ENCODE measurements at places on chromosomes 2 and 18.
A peak's percentile ranks its signal among the peaks of the same experiment; 100 is the strongest.

GRCh38 chr2:173751245-173751975 lies 213.8 kb downstream of the SP3 start:
- no peak for DNase-seq

GRCh38 chr2:27291865-27292264 lies 9.6 kb downstream of the TRIM54 start:
- no peak for DNase-seq

- no peak for DNase-seq
Measured at GRCh38 chr2:42199626-42200025, 30.5 kb downstream of the EML4 start.

- no peak for DNase-seq
Measured at GRCh38 chr2:1772471-1773267, 28.4 kb upstream of the PXDN start.

DNA sequence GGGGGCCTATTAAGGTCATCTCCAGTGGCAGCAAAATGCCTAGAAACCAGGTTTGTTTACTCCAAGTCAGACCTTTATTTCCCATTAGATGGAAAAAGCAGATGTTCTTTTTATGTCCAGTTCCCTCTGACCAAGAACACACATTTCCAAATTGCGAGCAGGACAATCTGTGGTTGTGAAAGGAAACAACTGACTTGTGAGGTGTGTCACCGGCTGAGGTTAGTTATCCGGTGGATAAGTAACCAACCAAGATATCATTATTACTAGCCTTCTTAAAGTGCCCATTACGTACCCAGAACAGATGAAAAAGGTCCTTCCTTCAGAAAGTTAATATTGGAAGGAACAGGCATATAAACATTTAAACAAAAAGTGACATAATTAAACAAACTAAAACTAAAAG lies 112.9 kb downstream of the THADA start:
- no peak for DNase-seq

DNA sequence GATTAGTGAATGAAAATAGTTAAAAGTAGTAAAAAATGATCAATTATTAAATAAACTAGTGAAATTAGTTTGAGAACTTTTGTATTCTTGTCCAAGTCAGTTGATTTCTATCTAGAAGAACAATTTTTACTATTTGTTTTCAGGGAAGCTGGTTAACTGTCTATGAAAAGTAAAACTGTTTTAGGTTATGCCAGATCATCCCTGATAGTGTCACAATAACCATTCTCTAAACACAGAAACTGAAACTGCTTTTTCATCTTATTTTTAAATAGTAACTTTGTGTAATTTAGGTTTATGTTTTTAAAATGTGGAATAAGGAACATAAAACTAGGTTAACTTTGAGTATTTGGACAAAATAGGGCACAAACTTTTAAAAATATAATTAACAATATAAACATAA lies 1087.2 kb downstream of the DPP10 start:
- no peak for DNase-seq

GRCh38 chr2:178819147-178819875 lies 12.1 kb upstream of the TTN start:
- DNase-seq: no peak

DNA sequence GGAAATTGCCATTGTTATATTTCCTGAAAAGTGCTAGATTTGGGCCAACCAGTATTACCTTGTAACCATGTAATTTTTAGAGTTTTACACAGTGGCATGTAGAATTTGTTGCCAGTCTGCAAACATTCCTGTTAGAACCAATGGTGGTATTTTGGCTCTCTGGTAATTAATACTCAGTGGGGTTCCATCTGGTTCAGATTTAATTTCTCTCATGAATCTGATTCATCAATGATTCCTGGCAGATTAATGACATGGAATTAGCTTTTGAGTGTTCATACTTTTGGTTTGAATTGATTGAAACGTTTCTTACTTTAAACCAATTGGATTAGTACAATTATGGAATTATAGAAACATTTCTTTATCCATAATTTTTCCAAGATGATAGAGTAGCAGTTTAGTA lies 93.2 kb downstream of the MC4R start:
- DNase-seq: no peak

GRCh38 chr2:99878581-99879350 lies 263.6 kb downstream of the AFF3 start:
- no peak for DNase-seq

DNA sequence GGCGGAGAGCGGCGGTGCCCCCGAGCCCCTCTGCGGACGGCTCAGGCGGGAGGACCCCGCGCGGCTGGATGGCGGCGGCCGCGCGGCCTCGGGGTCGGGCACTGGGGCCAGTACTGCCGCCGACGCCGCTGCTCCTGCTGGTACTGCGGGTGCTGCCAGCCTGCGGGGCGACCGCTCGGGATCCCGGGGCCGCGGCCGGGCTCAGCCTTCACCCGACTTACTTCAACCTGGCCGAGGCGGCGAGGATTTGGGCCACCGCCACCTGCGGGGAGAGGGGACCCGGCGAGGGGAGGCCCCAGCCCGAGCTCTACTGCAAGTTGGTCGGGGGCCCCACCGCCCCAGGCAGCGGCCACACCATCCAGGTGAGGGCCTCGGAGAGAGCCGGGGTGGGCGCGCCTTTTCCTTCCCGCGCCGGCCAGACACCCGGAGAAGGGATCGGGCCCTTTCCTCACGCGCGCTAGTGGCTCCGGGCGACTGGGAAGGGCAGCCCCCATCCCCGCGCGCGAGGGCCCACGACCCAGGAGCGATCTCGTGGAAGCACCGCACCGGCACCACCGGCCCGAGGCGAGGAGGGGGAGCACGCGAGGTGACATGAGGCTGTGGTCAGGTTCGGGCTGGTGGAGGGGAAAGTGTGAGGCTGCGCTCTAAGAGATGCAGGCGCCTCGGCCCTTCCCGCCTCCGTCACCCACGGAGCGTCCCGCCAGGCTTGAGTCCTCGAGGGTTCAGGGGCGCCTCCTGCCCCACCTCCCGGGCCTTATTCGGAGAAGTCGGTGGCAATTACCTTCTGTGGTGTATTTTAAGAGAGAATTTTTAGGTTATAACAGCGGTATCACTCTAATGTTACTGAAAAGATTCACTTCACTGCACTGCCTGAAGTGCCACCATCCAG lies 607 bp downstream of the LAMA3 start:
- no peak for DNase-seq

- DNase-seq: no peak
Measured at GRCh38 chr2:152708742-152709141, 8.5 kb downstream of the PRPF40A start.

DNA sequence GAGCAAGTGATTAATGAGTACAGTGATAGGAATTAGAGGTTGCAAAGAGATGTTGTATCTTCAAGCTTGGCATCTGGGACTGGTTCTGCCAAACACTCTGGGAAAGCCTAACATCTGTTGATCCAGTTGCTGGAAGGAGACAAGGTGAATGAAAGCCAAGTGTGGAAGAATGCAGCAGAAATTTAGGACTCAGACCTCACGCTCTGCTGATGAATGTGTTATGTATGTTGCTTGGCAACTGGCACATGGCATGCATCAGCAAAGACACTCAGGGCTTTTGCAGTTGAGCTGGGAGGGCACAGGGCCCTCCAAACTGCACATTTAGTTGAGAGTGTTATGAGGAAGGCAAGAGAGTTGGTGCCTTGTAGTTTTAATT lies 105.5 kb downstream of the COLEC12 start:
- DNase-seq: peak; percentile 8

DNA sequence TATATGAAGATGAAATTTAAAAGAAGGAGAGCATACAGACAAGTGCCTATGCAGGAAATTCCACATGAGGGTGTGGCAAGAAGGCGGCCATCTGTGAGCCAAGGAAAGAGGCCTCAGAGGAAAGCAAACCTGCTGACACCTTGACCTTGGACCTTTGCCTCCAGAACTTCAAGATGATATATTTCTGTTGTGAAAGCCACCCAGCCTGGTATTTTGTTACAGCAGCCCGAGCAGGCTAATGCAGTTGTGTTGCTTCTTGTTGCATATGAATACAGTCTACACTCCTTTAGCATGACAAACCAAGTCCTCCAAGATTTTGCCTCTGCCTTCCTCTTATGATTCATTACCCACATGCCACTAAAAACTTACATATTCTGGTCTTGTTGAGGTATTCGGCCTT lies 374.8 kb upstream of the TRIB2 start:
- no peak for DNase-seq

DNA sequence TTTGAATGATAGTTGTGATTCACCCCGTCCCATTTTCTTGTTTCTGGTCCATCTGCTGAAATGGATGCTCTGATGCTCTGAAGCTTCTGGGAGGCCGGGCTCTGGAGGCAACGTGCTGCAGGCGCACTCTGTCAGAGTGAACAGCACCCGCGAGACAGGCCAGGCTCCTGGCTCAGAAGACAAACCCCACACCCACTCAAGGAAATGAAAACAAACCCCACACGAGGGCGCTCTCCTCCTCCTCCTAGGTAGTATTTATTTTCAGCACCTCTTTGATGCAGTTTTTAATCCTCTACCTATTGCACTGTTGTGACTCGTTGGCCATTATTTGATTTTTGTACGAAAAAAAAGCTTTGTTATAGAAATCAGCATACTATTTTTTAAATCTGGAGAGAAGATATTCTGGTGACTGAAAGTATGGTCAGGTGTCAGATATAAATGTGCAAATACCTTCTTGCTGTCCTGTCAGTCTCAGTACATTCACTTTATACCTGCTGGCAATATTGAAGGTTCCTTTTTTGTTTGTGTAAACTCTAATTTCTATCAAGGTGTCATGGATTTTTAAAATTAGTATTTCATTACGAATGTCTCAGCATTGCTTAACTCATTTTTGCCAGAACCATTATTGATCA lies 10.3 kb upstream of the CHST10 start:
- DNase-seq: no peak

GRCh38 chr2:196415384-196415783 lies 224.1 kb upstream of the CCDC150 start:
- no peak for DNase-seq

DNA sequence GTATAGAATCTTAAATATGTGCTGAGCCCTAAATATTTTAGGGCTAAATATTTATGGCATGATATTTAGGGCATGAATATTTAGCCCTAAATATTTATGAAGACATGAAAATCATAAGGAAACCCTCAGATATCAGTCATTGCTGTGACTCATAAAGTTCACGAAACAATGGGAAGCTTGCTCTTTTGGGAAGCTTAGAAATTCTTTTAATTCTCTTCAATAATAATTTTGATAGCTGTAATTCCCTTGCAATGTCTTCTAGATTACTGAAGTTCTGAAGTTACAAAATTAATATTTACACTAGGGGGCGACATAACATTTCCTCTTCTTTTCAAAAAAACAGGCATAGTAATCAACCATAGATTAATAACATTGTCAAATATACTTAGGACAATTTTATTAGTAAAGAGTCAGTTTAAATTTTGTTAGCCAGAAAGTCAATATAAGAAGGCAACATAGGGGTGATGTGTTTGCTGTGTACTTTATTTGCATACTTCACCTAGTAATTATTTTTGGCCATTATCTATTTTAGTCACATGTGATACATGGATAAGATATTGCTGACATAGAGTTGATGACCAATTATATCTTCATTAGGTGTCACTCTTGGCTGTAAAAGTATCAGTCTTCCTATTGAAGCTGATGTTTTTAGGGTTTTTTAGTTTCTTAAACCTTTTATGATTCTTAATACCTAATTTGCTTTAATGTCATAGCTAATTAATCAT lies 13.2 kb downstream of the ZNF804A start:
- no peak for DNase-seq

DNA sequence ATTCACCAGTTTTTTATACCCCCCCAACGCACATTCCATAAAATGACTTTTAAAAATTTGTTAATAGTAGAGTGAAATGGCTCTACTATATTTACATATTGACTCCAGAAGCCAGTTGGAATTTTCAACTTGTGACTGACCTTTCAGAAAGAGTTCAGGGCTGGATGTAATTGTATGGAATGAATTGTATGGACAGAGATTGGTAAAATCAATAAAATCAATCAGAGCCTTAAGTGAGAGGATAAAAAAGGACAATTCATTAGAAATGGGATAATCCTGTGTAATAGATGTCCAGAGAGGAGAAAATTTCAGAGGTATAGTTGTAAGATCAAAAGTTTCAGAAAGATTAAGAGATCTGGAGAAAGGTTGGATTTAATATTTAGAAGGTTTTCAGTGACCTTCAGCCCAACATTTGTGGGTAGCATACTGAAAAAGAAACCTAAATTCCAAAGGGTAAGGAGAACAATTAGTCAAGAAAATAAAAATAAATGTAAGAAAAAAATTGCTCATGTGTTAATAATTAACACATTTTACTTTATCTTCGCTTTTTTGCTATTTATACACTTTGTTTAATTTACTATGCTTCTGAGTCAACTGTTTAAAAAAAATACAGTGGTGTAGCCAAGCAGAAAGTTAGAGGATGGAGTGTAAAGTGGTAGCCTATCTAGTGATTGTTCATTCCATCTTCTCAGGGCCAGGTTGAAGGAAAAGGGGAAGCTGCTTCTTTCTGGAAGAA lies 385.4 kb upstream of the TMEFF2 start:
- DNase-seq: no peak

DNA sequence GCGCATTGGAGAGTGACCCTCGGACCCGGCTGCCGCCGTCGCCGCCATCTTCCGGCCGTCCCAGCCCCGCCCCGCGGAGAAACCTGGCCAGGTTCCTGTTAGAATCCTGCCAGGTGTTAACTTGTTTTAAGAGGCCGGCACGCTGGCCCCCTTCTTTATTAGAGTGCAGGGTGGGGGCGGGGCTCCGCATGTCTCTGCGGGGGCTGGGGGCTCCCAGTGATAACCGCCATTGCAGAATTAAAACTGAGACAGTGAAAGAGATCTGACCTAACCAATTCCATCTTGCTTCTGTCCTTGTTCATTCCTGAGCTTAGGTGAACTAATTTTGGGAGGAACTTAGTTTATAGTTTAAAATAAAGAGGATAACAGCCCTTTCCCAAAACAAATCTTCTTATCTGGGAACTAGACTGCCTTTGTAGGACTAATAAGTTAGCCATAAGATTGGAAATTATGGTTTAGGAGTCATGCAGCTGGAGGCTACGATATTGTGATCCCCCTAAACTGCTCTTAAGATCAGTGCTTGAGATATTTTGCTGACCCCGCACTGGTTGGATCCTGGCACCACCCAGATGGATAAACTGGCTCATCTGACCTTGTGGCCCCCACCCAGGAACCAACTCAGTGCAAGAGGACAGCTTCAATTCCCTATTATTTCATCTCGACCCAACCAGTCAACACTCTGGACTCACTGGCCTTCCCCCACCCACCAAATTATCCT lies 543 bp upstream of the STARD7 start:
- no peak for DNase-seq

DNA sequence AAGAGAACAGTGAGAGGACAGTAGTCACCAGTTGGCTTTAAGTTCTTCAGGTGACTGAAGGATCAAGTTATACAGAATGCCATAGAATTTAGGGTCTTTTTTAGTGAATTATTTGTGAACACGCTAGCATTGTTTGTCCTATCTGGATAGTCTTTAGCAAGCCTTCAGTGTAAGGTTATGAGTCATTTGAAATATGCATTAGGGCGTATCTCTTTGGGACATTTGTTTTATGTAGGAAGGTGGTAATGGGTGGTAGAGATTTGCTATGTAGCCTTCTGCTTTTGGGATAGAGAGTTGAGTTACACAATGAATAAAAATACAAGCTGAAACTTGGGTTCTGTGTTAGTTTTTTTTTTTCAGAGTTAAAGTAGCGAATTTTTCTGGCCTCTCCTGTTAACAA lies 13.0 kb downstream of the ACTR2 start:
- DNase-seq: no peak

- no peak for DNase-seq
Measured at GRCh38 chr2:68564426-68564825, 79.0 kb upstream of the PROKR1 start.

GRCh38 chr2:207285473-207285815 lies 119.7 kb upstream of the KLF7 start:
- DNase-seq: no peak
